ENCODE measurements at places on chromosomes 11 and 22.

- DNase-seq, result no peak
Observed at GRCh38 chr11:8382436-8383053, 118.9 kb upstream of the LMO1 start.

GRCh38 chr11:30059172-30059815, 42.5 kb upstream of the KCNA4 start:
- DNase-seq, result no peak

DNA sequence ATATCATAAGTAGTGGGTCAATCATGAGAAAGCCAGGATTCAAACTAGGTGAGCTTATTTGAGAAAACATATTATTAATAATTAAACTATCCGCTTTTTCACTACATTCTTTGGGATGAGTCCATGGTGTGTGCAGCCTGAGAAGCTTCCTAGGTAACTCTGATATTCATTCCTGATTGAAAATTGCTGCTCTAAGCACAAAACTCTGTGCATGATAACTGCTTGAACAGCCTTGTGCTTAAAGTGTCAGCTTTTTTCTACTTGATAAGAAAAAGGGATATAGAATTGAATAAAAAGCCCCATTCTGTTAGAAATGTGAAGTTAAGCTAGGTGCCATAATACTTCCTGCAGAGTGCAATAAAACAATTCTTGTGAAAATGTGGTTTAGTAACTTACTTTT, 343.5 kb upstream of the LUZP2 start:
- no peak for DNase-seq

- no peak for DNase-seq
Observed at GRCh38 chr11:115887727-115888126, 383.5 kb upstream of the CADM1 start.

DNA sequence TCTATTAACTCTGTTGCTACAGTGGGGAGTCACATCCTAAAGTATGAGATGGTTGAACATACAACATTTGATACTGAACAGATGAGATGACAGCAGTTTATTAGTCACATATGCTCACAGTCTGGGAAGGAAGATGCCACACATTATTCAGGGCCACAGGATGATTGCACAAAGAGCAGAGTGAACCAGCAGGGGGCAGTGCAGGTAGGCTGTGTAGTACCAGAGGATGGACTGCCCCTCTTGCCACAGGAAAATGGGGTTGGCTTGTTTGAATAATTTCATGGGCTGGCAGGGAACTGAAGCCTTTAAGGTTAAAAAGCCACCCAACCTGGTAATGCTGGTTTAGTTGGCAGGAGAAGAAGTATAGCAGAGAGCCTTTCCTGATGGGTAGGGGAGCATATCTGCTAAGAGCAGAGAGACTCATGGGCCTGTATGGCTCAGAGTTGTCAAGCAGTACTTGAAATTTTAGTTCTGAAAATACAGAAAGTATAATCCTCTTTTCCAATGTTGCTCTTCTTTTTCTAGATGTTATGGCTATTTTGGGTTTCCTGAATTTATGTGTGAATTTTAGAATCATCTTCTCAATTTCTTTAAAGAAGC, 180.4 kb upstream of the B3GAT1 start:
- DNase-seq, result peak; percentile 37

DNA sequence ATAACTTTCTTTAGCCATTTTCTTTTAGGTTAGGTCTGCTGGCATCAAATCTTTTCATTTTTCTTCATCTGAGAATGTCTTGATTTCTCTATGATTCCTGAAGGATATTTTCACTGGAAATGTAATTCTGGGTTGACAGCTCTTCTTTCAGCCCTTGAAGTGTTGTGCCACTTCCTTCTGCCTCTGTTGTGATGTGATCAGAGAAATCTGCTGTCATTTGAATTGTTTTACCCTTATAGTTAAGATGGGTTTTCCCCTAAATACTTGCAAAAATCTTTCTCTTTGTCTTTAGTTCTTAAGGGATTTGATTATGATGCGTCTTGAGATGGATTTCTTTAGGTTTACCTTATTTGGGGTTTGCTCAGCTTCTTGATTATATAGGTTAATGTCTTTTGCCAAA, 23.0 kb downstream of the USP47 start:
- no peak for DNase-seq
